EL (cell line): ENCODE measurements at places on chromosomes 4 and X.

GRCh38 chr4:6972911-6973310 is 63.3 kb downstream of the TBC1D14 start:
- DNase-seq: no peak

DNA sequence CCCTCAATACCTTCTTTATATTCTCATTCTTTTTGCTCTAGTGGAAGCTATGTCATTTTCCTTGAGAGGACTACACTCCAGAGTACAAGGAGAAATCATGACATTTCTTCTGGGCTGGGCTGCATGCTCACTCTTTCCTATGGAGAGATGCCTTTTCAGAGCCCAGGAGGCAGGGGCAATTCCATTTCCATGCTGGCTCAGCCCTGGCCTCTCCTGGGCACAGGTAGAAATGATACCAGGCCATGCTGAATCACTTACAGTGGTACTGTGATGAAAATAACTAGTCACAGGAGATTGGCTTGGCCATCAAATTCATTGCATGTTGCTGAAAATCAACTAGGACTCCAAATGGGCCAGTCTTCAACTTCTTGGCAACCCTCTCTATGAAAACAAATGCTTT is 34.0 kb upstream of the PPARGC1A start:
- no peak for DNase-seq

DNA sequence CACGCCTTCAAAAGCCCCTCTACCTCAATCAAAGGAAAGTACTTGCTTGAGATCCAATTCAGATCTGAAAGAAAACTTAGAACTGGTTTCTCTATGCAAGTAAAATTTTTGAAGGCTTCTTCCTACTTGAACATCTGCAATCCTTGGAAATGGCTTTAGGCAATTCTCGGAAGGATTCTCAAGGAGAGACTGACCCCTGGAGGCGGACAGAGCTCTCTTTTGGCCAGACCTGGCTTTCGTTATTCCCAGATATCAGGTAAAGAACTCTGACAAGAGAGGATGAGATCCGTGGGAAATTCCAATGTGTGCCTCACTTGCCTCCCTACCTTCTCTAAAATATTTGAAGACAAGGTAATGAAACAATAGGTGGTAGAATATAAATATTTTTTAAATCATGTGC is 670.3 kb upstream of the FAM241A start:
- DNase-seq: peak; percentile 21

DNA sequence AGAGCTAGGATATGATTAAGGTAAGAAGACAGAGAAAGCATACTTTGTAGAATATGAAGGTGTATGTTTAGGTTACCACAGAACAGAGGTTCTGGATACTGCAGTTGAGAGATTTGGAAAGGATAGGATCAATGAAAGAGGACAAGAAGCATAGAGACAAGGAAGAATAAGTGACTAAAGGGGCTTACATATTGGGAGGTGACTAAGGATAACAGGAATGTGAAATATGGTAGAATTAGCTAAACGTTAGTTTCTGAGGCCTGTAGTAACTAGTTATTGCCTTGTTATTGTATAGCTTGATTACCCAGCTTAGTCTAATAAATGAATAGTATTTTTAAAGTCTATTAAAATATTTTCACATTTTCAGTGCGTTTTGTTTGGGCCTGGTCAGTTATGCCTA is 38.2 kb downstream of the CENPI start:
- peak; percentile 14 for DNase-seq

DNA sequence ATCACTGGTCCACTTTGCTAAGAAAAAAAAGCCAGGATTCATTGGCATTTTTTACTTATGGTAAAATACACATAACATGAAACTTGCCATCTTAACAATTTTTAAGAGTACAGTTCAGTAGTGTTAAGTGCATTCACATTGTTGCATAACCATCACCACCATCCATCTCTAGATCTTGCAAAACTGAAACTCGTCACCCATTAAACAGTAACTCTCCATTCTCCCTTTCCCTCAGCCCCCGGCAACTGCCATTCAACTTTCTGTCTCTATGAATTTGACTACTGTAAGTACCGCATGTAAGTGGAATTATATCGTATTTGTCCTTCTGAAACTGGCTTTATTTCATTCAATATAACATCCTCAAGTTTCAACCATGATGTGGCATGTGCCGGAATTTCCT is 56.3 kb upstream of the LNX1 start:
- no peak for DNase-seq
